ENCODE measurements at places on chromosomes 16 and 17.

- no peak for DNase-seq
Observed at GRCh38 chr16:22979038-22979437, 165.1 kb downstream of the HS3ST2 start.

DNA sequence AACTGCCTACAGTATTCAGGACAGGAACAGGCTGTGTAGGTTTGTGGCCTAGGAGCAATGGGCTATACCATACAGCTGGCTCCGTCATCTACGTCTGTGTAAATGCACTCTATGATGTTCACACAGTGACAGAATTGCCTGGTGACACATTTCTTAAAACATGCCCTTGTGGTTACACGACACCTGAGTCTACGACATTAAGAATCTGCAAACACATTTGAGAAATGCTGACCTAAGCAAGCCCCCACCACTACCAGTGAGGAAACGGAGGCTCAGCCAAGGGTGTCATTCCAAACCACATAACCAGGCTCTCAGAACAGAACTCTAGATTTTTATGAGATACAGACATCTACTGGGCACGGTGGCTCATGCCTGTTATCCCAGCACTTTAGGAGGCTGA lies 23.5 kb downstream of the USP36 start:
- no peak for DNase-seq

DNA sequence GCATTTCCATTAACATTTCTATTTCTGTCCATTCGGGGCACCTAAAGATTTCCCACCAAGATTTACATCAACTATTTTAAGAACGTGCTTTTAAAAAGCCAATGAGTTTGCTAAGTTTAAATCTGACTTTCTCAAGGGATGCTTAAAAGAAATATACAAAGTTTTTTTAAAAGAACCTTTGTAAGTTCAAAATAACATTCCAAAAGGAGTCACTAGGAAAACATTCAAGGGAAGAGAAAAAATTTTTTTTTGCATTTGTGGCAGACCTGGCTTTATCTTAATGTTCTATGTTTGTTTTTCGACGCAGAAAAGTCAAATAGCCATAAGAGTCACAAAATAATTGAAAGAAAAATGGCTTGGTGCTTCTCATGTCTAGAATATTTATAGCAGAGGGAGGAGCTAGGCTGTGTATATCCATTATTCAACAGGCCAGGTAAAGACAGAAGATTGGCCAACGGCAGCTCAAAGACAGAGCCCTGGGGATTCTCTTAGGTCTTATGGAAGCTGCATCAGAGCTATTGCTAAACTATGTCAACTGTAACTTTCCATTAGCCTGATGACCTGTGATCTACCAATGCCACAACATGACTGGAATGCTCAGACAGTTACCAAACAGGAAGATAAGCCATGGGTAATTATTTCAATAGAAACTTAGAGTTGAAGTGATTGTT lies 37.8 kb upstream of the MYOCD start:
- no peak for DNase-seq

- no peak for DNase-seq
Observed at GRCh38 chr16:11264155-11264832, 4.8 kb downstream of the TNP2 start.

DNA sequence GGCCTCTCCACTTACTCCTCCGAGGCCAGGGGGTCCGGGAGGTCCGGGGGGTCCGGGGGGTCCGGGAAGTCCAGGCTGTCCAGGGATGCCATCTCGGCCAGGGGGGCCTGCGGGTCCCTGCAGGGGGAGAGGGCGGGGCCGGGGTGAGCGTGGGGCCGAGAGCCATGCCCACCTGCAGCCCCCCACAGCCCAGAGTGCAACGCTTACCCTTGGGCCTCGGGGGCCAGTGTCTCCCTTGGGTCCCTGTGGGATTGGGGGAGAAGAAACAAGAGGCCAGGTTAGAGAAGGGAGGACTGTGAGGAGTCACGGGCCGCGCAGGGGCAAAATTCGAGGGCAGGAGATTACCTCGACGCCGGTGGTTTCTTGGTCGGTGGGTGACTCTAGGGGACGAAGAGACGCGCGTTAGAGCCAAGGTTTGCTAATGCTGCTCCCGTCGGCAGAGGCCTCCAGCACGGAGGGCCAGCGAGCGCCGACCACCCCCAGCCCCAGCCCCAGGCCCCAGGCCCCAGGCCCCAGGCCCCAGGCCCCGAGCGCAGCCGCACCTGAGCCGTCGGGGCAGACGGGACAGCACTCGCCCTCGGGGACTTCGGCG lies 2.1 kb downstream of the COL1A1 start:
- peak; percentile 39 for DNase-seq

DNA sequence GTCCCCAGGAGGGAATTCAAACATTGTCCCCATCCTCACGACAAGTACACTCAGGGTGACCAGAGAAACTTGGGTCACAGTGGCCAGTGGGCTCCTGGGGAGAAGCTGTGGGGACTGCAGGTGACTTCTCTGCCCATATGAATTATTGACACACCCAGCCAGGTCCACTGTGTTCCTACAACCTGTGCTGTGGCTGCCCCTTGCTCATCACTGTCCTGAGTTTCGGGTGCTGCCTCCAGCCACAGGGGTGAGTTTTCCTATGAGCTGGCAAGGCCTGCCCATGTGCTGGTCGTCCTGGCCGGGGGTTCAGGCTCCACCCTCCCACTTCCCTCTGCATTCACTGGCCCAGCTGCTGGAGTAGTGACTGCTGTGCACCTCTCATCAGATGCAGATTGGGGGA lies 59.0 kb upstream of the RBFOX3 start:
- no peak for DNase-seq

GRCh38 chr17:45289301-45290268 lies 27.2 kb downstream of the MAP3K14 start:
- DNase-seq: no peak

- no peak for DNase-seq
Observed at GRCh38 chr16:88904676-88905365, 38.4 kb upstream of the PABPN1L start.

DNA sequence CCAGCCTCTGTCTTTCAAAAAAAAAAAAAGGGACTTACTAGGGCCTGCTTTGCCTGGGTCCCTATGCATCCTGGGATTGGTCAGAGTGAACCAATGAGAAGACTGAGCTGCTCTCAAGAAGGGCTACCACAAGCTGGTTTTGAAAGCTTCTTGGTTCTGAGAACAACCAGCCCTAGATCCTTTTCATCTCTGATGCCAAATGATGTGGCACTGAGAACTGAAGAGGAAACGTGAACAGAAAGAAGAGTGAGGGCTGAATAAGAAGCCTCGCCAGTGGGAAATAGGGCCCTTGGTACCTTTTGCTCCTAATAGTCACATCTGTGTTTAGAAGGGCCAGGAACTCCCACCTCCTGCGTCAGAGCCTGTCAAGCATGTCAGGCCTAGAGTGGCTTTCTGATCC lies 10.7 kb downstream of the TACO1 start:
- DNase-seq: no peak

DNA sequence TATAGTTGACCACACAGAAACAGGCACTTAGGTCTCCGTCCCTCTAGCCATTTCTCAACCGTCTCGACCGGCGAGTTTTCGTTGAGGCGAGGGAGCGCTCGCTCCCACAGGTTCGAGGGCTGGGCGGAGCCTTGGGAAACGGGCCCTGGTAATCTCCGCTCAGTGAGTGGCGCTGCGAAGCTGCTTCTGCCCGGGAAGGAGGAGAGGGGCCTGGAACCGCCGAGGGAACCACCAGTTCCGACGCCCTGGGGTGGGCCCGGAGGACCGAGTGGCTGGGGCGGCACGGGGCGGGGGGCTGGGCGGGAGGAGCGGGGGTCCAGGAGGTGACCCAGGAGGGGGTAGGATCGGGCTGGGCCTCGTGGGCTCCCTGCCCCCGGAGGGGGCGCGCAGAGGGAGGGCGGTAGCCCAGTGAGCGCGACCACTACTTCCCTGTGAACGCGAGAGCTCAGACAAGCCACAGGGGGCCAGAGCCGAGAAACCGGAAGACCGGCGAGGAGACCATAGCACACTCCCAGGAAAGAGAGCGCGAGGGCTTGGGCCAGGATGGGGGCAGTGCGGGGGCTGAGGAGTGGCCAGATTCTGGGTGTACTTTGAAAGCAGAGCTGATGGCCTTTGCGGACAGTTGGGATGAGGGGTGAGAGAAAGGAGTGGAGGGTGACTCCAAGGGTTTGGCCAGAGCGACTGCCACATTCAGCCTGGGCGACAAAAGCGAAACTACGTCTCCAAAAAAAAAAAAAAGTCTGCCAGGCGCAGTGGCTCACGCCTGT lies 29.9 kb upstream of the ARL4D start:
- peak; percentile 90 for DNase-seq

DNA sequence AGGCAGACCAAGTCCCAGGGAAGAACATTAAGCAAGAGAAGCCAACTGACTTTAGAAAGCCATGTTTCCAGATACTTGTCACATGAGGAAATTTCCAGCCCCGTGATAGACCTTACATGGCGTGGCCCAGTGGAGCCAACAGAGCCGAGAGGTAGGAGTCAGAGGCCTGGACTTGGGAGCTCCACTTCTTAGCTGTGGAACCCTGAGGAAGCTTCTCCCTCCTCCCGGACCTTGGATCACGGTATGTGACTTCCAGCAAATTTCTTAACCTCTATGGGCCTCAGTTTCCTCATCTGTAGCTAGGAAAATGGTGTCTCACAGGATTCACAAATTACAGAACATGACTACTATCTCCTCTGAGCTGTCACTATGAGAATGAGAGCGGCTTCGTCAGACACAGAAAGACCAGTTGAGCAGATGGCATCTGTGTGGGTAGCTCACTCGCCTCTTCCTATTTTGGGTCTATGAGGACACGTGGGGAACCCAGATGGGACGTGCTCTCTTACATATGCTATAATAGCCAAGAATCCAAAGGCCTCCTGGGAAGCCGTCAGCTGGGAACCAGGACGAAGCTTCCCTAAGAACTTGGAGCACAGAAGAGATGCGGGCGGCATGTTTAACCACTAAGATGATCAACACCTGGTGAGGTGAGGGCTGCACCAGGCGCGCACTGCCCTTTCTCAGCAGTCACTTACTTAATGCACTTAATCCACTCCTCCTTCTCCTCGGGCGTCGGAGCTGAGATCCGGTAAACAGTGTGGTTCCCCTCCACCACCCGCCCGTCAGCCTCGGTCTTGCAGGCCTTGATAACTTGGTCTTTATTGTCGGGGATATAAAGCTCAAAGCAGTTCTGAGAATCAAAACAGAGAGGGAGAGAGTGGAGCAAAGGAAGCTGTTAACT lies 102.3 kb downstream of the CYTH1 start:
- DNase-seq: no peak
